ENCODE measurements at places on chromosomes 3 and 15.

- no peak for DNase-seq
Observed at GRCh38 chr3:45608885-45609284, 14.3 kb downstream of the LIMD1 start.

DNA sequence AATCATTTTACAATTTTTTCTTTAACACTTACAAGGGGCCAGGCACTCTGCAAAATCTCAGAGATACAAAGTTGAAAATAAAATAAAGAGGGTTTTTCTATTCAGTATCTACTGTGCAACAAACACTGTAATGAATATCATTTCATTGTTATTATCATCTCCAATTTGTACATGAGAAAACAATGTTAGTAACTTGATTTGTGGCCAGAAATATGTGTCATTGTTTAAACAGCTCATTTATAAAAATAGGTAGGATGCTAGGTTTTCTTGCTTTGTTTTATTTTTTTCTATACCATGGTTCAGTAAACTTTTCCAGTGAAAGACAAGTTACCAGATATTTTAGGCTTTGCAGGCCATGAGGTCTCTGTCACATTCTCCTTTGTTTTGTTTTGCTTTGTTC, 318.1 kb upstream of the UBE2E2 start:
- no peak for DNase-seq

DNA sequence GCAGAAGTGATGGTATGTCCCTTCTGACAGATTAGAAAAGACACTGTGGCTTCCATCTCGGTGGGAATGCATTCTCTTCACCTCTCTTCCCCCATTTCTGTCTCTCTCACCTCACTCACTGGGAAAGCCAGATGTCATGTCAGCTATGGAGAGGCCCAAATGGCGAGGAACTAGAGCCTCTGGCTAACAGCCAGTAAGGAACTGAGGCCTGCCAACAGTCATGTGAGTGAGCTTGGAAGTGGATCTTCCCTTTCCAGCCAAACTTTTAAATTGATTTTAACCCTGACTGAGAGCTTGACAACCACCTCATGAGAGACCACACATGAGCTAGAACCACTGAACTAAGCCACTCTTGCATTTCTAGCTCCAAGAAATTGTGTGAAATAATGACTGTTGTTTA, 35.2 kb upstream of the CDAN1 start:
- DNase-seq, result no peak

DNA sequence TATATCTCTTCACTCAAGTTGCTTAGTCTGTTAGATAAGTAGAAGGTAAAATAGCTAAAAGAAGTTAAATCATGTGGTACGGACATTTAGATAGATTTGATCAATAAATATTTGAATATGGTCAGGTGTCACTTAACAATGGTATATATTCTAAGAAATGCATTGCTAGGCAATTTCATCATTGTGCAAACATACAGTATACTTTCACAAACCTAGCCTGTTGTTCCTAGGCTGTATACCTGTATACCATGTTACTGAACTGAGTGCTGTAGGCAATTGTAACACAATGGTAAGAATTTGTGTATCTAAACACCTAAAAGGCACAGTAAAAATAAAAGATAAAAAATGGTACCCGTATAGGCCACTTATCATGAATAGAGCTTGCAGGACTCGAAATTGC, 112.8 kb upstream of the CGNL1 start:
- DNase-seq, result no peak

DNA sequence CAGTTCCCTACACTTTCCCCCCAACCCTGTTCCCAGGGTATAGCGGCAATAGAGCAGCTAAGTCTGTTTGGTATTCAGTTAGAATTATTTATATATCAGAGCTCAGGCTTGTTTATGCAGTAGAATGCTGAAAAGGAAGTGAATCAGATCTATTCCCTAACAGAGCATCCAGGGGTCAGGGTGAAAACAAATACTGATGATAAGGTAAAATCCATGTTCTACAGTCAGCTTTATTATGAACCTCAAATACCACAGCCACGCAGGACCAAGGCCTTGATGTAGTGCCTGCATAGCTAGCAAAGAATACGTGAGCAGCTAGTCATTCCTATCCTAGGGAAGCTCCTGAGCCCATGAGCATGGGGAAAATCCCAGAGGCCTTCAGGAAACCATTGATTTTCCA, 229.7 kb upstream of the ICE2 start:
- DNase-seq, result no peak
